ENCODE measurements at places on chromosomes 16 and 17. TPM values are rescaled to one million over a fixed set of nuclear protein-coding genes. Genes with fewer than 3 reads are reported as not detected.

The TTC19 gene
- 76.1 TPM for total RNA-seq

- no peak for DNase-seq
These were observed 520.8 kb downstream of the HAPSTR1 start for GRCh38 chr16:9612267-9612666.

- DNase-seq, result no peak
These were observed 123.9 kb downstream of the KCNJ12 start for GRCh38 chr17:21500064-21500463.

DNA sequence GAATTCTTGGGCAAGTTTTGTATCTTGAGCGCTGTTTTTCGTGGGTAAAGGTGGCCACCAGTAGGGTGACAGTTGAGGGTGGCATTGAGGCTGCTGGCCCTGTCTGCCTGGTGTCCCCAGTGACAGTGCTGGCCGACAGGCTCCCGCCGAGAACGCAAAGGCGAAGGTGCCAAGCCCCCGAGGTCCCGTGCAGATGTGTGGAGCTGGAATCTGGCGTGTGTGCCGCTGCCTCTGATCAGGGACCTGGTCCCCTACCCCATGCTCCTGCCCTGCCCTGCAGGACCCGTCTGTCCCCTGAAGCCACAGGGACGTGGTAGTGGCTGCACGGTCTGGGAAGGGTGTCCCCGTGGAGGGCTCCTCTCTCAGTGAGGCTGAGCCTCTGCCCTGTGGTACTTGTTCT is 3.5 kb downstream of the UBE2I start:
- DNase-seq, result no peak

GRCh38 chr17:9234389-9234945 is 213.2 kb downstream of the NTN1 start:
- DNase-seq, result no peak

DNA sequence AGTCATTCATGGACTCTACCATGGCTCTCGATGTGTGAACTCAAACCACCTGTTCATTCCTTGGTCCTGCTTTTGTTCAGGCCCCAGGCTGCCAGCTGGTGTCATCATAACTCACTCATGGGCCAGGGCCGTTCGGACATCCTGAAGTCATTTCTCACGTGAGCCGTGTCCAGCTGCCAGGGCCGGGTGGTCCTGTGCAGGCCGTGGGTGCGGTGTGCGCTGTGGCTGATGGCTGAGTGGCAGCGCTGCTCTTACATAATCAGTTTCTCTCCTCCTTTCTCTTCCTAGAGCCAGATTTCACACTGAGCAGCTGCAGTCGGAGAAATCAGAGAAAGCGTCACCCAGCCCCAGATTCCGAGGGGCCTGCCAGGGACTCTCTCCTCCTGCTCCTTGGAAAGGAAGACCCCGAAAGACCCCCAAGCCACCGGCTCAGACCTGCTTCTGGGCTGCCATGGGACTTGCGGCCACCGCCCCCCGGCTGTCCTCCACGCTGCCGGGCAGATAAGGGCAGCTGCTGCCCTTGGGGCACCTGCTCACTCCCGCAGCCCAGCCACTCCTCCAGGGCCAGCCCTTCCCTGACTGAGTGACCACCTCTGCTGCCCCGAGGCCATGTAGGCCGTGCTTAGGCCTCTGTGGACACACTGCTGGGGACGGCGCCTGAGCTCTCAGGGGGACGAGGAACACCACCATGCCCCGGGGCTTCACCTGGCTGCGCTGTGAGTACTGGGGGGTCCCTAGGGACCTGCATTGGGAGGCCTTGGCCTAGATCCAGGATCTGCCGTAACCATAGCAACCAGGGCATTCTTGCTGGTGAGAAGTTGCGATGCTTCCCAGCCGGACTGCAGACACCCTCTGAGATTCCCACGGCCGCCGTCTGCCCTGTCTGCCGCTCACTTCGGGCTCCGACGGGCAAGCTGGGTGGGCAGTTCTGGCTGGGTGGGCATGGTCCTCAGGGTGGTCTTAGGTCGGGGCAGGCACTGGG is at the start of gene IL34:
IL34 (plus strand) TSS at position 300 of the 982 bp plus-strand sequence; CDS start at position 689, 389 bp downstream.
- no peak for DNase-seq

The HOXB4 gene
- 0.45 TPM for total RNA-seq

DNA sequence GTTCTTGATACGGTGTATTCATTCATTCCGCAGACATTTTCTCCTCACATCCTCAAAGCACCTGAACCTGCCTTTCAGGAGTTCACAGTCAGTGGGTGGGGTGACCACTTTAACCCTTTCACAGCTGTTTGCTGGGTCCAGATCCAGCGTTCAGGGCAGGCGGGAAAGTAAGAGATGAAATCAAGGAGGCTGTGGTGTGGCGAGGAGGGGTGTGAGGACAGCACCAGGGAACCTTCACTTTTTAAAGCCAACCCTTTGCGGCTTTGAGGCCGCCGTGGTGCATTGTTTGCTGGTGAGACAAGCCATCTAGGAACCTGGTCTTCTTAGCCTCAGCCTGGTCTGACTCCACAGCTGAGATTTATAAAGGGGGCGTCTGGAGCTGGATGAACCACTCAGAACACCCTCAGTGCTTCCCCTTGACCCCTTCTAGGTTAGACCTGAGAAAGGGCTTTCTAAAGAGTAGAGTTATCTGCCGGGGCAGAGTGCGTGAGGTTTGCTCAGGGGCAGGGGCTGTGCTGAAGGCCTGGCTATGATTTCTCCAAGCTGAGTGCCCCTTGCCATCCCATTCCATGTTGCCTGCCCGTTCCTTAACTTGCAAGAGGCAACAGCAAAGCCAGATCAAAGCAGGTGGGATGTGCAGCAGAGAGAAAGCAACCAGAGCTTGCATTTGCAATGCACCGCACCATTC is 933 bp downstream of the CCR7 start:
- peak; percentile 20 for DNase-seq

The PDIA2 gene
- not detected for total RNA-seq

The GPR139 gene
- total RNA-seq, result not detected

GRCh38 chr17:14359163-14360020 is 58.5 kb downstream of the HS3ST3B1 start:
- peak; percentile 51 for DNase-seq

DNA sequence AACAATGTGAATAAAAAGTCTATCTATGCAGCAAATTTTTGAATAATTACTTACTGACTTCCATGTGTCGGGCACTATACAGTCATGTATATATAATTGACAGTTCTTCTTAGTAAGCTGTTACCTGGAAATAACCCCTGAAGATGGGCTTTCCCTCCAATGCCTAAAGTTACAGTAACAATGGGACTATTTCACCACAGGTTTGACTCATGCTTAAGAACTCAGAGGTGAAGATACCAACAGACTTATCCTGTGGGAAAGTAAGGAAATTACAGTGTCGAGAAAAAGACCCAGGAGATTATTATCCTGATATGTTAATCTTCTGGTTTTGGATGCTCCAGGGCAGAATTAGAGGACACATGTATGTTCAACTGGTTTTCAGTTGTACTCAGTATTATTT is 601.5 kb upstream of the SOX9 start:
- DNase-seq, result no peak

The CCL8 gene
- not detected for total RNA-seq

The FBXW10B gene
- 2.0 TPM for total RNA-seq

DNA sequence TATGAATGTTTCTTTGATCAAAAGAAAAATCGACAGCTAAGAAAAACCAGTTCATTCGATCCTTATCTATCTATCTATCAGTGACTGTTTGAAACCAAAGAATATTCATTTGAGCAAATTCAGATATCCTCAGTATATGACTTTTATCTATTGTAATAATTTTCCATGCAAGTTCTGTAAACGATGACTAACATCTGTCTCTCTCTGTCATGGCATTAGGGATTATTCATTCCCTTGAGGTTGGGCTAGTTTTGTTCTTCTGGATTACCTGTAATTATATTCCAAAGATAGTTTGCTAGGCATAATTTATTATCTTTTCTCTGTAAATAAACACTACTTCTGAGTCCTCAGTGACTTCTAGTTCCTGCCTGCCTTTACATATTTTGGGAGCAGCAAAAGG is 497.7 kb upstream of the CDH11 start:
- DNase-seq, result no peak

DNA sequence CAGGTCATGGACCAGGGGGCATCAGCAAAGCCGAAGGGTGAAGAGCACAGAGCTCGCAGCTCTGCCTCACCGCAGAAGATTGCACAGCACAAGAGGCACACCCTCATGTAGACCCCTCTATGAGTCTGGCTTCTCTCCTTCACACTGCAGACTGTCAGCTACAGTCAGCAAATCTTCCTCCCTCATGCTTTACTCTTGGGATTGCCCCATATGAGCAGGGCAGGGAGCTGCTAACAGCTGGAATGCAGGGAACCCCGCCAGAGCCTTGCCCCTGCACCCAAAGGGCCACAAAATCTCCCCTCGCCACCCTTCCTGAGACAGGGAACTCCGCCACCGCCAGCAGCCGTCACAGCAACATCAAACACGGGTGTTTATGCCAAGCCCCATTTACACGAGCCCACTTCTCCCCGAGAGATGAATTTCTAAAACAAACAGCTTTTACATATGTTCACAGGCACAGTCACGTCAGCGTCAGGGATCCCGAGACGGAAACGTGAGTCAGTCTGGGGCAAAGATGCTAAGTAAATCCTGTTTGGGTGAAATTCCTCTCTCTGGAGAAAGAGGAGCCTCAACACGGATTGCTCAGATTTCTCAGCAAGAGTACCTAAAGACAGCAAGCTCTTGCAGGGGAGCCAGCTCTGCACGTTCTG is 121.9 kb downstream of the CDYL2 start:
- no peak for DNase-seq

DNA sequence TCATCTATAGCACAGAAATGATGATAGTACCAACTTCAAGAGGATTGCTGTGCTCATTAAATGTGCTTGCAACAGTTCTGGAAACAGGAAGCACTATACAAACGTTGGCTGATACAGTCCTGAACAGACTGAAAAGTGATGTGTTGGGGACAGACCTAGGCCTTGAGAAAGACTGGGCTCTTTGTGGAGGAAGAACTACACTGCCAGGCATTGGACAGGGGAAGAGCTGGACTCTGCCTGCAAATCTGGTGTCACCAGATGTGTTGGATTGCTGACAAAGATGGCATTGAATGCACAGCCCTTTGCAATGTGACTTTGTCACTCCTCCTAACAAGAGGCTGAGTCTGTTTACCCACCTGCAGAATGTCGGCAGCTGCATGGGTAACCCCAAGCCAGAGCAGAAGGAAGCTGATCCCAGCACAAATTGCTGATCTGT is 12.4 kb upstream of the ST6GALNAC2 start:
- DNase-seq, result peak; percentile 50

The SHPK gene
- total RNA-seq, result 12.3 TPM

The SPHK1 gene
- 3.9 TPM for total RNA-seq

- DNase-seq, result no peak
These were observed 82.1 kb downstream of the GAS7 start for GRCh38 chr17:10116267-10116666.

DNA sequence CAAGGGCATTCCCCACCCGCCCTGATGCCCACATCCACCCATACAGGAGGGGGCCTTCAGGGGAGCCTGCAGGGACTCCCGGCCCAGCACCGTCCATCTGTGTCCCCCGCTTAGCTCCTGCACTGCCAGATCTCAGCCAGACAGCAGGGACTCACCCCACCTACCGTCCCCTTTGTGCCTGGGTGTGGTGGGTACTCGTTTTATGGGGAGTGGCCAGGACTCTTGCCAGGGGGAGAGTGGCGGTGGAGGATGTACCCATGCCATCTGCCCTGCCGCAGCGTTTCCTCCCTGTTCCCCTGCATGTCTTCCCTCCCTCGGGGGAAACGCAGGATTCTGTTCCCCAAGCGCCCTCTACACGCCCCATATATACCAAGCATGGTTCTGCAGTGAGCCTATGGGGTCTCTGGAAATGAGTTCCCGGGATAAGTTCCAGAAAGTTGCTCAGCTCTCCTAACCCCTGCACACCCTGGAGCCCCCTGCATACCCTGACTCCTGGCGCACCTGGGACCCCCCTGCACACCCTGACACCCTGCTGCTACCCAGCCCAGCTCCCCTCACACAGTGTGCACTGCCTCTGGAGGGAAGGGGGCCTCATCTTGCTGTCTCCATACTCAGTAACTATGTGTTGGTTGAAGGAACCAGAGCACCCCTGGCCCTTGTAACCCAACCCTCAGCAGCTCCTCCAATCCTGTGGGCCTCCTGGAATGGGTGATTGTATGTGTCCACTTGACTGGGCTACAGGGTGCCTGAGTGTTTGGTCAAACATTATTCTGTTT is 4.2 kb upstream of the MAFG start:
- no peak for DNase-seq

DNA sequence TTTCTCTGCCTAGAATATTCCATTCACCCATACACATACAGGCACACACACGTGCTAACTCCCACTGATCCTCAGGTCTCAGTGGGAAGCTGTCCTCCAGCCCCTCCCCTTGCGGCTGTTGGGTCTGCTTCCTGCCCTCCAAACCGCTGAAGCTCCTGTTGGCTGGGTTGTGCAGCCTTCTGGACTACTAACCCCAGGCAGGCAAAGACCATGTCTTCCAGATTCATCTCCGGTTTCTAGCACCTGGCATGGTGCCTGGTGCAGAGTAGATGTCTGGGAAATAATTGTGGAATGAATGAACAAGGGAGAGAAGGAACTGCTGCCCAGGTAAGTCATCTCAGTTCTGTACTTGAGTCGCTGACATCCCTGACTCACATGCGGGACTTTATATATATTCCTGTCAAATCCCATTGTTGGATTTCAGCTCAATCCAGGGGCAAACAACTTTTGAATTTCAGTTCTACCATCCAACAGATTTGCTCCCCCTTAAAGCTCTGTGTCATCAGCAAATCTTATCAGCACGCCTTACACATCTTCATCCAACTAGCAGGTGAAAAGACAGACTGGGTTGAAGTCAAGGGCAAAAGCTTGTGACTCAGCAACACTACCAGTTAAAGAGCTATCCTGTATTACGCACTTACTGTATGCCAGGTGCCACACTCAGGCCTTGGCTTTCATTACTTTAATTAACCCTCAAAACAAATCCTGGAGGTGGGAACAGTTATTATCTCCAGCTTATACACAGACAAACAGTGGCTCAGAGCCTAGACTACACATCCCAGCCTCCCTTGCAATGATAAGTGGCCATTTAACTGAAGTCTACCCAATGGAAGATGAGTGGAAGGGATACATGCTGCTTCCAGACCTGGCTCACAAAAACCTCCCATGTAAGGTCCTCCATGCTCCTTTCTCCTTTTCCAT is 51.1 kb downstream of the SRCIN1 start:
- no peak for DNase-seq

The C1QTNF1 gene
- 20.3 TPM for total RNA-seq

DNA sequence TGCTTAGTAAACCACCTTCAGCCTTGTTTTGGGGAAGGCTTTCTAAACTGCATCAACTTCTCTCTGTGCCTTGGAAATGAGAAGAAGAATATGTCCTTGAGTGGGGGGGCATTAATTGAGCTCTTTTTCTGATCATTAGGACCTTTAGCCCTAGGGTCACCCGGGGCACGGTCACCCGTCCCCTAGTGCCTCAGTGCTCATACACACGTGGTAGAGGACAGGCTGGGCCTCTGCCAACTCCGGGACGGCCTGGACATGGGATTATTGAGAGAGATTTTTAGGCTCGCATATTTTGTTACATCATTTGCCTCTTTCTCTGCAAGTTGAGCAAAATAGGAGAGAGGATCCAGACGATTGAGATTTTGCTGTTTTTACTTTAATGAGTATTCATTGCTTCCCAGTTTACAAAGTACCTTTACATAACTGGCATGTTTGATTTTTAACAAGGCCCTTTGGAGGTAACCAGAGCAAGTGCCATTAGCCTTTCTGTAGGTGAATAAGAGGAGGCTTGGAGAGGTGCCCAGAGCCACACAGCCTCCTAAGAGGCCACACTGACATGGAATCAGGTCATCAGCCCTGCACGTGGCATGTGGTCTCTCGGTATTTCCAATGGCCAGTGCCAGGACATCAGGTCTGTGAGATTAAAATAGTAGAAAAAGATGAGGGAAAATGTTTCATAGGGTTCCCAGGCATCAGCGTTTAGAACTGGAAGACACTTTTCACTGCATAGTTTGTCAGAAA is 11.1 kb downstream of the PMM2 start:
- DNase-seq, result no peak

The KRTAP4-5 gene
- total RNA-seq, result not detected

The ANKRD40CL gene
- total RNA-seq, result 2.8 TPM

The TLK2 gene
- 20.1 TPM for total RNA-seq
